ENCODE measurements at places on chromosomes 12 and 14.

DNA sequence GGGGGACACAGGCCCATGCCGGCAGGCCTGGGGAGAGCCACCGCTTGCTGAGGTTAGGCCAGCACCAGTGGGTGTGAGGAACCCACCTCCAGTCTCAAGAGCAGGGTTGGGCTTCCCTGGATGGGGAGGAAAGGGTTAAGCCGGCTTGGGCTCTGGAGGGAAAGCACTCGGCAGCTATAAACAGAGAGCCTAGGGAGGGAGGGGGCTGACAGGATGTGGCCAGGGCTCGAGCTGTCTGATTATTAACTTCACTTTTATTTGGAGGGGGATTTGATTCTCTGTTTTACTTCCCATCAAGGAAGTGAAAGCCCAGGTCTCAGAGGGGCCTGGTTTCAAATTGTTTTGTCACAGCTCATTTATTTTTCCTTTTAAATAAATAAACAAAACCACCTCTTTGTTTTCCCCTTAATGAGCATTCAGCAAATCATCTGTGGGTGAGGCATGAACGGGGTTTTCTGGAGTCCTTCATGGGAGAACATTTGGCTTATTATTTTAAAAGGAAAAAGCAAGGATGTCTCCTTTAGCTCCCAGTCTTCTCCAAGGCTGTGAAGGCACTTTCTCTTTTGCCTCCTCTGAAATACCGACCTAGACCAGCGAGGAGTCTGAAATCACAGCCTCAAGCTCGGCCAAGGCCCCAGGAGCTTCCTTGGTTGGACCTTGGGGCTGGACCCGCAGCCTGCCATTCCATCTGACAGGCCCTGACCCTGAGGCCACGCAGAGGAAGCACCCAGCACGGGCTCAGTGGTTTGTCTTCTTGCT is 21.9 kb upstream of the ZFP36L1 start:
- DNase-seq, result peak; percentile 11

- peak; percentile 74 for DNase-seq
These were observed 21.4 kb downstream of the CCDC177 start for GRCh38 chr14:69553252-69553651.

- DNase-seq, result no peak
These were observed 235.3 kb upstream of the FOXN3 start for GRCh38 chr14:89652352-89652751.

DNA sequence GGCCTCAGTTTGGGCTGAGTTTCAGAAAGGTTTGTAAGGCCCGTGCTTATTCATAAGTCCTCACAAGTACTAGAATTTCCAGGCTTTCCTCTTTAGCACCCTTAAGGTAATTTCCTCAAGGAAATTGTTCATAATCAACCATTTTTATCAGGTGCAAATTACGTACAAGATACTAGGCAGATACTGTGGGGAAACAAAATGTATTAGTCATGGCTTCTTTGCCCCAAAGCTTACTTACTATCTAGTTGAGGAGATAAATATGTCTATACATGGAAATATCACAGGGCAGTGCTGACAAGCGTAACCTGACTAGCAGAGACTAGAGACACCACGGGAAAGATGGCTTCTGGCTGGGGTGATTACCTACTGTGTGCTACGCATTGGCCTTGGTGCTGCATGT is 22.5 kb downstream of the MAX start:
- no peak for DNase-seq

DNA sequence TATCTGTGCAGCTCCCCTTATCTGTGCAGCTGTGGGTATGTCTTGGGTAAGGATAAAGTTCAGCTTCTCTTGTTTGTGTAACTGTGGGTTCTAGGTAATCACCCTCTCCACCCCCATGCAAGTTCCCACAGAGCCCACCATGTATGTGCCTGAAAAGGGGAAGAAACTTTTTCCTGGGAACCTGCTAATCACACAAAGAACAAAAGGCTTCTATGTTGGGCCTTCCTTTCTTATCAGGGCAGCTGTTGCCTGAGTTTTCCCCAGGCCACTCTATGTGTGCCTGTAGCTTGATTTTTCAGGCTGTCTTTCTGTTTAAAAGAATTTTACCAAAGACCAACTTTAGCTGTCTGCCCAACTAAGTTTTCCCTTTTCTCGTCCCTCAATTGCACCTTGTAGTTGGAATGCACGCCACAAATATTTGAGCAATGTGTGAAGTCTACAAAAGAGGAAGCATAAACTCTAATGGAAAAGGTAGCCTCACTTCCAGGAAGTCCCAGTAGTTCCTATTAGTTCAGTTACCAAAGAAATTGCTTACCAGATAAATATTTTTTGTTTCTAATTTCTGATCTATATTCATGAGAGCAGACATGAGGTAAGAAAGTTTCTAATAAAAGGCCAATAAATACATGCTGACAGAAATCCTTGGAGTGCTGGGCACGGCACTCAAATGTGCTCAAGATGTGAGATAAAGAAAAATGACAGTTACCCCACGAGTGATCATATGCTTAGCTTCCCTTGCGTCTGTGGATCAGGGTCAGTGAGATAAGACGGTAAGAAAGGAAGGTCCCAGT is 2.7 kb upstream of the GALC start:
- peak; percentile 29 for DNase-seq
